ENCODE measurements at places on chromosomes 1 and 21.

DNA sequence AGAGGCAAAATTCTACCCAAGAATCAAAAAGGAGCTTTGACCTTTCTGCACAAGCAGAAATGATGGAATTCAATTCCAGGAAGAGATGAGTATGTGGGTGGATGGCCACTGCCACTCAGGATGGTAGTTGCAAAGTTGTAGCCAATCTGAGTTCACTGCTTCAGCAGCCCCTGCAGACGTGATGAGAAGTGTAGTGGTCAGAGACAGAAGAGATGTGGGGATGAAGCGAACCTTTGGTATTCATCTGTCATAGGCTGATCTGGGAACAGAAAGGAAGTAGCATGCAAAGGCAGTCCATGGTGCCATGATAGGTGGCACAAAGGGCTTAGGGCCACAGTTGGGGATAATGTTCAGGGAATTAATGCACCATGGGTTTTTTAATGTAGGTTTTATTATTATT lies 81.1 kb upstream of the PGBD5 start:
- no peak for DNase-seq

GRCh38 chr1:103056423-103056822 lies 51.9 kb downstream of the COL11A1 start:
- DNase-seq, result no peak

GRCh38 chr1:102879439-102879993 lies 228.8 kb downstream of the COL11A1 start:
- DNase-seq, result no peak

DNA sequence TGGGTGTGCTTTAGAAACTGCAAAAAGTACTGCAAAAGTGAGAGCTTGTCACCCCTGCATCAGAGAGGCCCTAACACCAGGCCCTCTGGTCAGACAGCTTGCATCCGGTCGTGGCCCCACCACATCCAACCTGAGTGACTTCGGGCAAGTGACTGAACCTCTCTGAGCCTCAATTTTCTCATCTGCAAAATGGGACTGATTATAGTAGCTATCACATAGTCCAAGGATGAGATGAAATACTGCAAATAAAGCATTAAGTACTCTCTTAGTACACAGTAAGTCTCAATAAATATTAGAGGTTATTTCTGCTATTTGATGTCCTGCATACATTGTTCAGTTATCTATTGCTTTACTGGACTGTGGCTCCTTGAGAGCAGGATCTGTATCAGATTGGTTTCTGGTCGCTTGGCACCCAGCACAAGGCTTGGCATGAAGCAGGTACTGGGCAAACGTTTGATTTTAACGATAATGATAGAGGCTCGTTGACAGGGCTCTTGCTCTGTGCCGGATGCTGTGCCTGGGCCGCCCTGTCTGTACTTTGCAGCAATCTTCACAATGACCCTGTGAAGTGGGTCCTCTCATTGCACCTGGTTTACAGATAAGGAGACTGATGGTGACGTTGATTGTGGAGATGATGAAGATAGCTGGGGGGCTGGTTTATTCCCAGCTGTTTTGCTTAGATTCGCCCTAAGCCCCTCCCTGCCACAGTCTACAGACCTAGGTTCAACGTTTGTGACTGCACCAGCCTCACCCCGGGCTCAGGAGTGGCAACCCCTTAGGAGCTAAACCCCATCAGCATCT lies 43.6 kb downstream of the RAP1GAP start:
- no peak for DNase-seq

DNA sequence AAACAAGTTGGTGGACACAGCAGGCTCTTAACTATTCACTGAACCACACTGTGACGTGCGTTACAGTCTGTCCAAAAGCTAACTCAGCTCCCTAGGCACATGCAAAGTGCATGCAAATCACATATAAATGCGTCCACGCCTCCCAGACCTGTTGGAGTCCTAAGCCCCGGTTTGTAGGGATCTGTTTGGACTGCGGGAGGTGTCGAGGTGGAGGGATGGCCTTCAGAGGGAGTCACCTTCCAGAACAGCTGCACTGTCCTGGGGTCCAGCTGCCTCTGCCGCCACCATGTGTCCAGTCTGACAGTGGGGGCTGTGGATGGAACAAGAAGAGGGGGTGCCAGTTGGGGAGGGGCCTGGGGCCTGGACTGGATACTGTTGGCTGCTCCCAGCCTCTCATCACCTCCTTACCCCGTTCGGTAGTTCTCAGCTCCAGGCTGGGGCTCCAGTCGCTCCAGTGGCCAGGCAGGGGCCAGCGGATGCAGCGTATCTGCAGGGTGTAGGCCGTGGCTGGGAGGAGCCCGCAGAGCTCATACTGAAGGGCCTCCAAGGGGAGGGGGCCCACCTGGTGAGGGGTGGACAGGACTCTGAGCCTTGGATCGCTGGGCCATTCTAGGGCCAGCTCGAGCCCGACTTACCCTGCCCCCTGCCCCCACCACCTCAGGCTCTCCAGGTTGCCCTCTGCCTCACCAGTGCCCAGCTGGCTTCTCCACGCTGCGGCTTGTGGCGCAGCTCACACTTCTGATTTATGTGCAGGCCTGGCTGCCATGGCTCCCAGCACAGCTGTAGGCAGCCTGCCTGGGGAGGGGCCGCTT lies 7.9 kb upstream of the MRPS15 start:
- no peak for DNase-seq

Data from activated T-helper 9 cell treated with anti-CD3 and anti-CD28 coated beads, Interleukin-2, amount 50 U/mL, for 16 hours (primary cell).